Calu3 (cell line): ENCODE measurements at places on chromosomes 12 and 14. TPM values are rescaled to one million over a fixed set of nuclear protein-coding genes. Genes with fewer than 3 reads are reported as not detected.

The RIN3 gene
- 13.2 and 13.8 TPM in 2 replicates for total RNA-seq

The ASB2 gene
- total RNA-seq, result 0.17 and 0.19 TPM in 2 replicates

DNA sequence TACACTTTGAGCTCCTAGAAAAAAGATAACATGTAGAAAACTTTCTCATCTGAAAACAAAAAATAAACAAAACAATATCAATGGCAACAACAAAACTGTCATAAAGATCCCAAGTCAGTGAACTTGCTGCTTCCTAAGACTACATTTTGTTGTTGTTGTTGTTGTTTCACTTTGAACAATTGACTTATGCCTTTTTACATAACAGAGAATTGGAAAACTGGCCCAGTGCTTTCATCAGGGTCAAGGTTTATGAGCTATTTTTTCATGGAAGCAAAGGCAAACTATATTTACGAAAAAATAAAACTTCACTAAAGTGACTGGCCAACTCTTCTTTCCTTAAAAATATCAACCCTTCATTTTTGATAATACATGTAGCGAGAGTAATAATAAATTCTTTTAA, 6.3 kb downstream of the DCN start:
- DNase-seq, result no peak

DNA sequence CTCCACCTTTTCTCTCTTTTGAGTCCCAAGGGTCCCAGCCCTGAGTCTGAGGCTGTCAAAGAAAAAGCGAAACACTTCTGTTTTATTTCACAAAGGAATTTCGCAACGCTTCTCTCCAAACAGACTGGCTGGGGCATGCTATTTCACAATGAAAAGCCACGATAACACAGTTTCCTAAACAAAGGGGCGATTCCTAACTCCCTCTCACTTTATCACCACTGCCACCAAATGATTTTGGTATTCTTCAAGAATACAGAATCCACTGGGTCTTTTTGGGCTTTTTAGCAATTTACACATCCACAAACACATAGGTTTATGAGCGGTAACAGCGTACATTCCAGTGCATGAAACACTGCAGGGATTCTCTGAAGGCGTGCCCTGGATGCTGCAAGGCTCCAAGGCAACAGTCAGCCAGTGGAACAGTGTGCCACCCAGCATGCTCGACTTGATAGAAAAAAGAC, 161.2 kb downstream of the DAD1 start:
- DNase-seq, result no peak

DNA sequence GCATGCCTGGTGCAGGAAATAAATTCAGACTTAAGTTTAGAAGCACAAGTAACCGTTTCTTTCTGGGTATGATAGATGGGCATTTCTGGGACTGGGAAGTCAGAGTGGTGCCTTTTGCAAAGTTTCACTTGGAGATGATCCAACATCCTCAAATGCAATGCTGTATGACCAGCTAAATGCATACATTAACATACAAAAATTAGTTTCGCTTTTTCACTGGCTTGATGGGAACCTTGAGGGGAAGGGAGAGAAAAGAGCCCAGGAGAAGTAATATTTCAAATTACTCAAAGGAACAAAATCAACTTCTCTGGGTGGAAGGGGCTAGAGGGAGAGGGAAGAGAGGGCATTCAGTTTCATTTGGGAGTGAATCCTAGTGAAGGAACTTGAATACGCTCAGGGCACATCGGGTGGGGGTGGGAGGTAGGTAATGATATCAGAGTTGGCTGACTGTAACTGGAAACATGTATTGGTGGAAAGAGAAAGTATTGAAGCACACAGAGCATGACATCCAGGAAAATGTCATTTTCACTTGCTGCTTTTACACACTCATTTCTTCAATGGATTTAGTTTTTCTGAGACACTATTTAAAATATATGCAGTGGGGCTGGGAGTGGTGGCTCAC, 175.5 kb downstream of the PTPRO start:
- DNase-seq, result no peak

The SLC6A13 gene
- total RNA-seq, result 3.5 and 4.8 TPM in 2 replicates

- peak; percentile 60 for DNase-seq
These were observed 17.0 kb downstream of the OR8S1 start for GRCh38 chr12:48542300-48542928.

- no peak for DNase-seq
These were observed 2.2 kb downstream of the ZNF839 start for GRCh38 chr14:102321456-102322422.

The GAPDH gene
- total RNA-seq, result 2,412 and 2,552 TPM in 2 replicates

GRCh38 chr12:63935361-63935760, 90.9 kb downstream of the SRGAP1 start:
- DNase-seq, result no peak

GRCh38 chr14:66036547-66036946, 449.6 kb upstream of the CCDC196 start:
- no peak for DNase-seq
